NCI-H2227 treated with DMSO at 0.1 percent for 48 hours (cell line): ENCODE measurements at places on chromosomes 2 and 18.

DNA sequence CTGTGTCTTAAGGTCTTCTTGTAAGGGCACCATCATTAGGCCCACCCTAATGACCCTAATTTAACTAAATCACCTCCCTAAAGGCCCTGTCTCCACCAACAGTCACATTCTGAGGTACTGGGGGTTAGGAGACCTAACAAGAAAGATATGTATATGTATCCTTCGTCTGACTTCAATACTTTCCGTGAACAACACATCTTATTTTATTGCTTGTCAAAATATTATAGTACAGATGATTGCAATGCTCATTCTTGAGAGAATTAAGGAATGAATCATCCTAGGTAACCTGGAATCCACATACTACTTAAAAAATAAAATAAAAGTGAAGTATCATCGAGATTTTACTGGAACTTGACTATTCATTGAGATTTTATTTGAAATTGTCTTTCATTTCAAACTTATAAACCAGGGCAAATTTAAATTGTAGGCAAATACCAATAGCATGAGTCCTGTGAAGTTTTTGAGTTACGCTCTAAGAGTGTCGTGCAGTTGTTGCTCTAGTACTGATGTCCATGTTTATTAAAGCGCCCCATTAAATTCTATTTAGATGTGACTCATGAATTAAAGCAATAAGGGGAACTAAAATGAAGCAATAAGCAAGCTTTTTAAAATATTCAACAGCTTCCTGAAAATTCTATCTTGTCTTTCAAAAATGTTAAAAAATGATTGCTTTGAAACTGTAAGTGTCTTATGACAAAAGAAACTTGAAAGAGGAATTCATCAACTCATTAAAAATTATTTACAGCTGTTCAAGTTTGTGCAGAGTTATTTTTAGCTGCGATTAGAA is 40.0 kb downstream of the CCDC102B start:
- DNase-seq, result no peak

DNA sequence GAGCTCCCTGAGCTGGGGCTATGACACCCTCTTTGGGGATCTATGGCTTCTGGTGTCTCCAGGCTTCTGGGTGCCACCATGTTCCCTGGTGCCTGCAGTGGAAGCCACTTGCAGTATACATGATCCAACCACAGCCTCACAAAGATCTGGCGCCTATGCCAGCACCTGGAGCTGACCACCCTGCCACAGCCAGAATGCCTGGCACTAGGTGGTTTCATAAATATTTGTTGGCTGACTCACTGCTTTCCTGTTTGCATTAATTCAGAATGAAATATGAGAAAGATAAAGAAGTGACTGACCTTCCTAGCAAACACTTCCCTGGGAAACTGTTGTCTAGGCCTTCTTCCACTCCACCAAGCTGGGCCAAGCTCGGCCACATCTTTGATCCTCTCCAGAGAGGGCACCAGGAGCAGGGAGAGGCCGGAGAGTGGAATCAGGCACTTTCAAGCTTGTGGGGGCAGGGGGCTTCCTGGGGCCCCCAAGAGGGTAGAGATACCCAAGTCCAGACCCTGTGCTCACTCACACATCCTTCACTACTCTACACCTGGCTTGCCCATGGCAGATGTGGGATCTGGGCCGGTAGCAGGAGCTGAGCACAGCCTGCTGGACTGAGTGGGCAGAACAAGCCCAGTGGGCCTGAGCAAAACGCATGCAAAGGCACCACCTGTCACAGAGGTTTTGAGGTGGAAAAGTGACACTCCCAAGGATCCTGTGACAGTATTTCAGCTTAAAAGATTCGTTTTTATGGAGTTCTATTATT is 565.7 kb downstream of the SLC4A3 start:
- DNase-seq, result no peak

DNA sequence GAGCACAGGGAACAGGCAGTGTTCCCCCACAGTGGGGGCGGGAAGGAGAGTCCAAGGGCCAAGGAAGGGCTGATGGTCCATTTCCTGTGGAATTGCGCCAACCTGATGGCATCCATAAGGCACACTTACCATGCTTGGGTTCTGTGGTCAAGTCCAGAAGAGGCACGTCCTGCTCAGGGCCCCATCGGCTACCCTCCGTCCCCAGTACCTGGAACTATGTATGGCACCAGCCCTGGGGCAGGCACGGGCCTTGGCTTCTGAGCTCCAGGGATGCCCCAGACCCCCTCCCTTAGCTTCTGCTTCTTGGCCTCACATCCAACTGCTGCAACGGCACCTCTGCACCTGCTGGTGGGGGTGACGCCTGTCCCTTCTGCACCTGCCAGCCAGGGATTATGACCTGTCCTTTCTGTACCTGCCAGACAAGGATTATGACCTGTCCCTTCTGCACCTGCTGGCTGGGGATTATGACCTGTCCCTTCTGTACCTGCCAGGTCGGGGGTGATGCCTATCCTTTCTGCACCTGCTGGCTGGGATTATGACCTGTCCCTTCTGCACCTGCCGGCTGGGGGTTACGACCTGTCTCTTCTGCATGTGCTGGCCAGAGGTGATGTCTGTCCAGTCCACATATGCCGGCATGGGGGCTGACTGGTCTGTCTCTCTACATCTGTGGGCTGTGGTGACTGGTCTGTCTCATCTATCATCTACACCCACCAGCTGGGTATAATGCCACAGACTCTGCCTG is 45.4 kb upstream of the SNTG2 start:
- DNase-seq, result no peak

GRCh38 chr2:62857139-62857931 is 151.8 kb downstream of the EHBP1 start:
- no peak for DNase-seq

DNA sequence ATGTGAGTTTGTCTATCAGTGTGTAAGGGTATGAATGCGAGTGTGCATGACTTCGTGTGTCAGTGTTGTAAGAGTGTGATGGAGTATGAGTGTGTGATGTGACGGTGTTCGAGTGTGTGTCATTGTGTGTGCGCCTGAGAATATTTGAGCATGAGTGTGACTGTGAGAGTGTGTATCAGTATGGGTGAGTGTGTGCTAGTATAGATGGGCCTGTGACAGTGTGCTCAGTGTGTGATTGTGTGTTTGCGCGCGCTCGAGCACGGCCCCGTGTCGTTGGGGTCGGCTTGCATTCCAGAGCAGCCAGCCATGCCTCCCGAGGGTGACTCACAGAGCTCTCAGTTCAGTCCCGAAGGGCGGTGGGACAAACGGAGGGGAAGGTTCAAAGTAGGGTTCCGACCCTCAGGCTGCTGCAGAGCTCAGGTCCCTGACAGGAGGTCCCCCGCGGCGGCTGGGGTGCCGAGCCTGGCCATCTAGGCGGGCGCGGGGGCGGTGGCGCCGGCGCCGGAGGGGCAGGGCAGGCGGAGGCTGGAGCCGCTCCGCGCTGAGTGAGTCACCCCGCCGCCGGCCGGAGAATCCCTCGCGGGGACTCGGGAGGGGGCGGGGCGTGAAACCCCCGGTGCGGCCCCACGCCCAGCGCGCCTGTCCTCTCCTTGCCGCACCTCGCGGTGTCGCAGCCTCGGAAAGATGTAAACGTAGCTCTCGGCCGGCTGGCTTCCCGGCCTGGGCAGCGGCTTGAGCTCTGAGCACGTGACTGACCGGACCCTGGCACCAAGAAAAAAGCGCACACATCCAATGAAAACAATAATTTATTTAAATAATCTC is 3.8 kb downstream of the DLX2 start:
- DNase-seq, result no peak

- peak; percentile 66 for DNase-seq
Observed at GRCh38 chr2:31333527-31334183, 80.9 kb downstream of the XDH start.

DNA sequence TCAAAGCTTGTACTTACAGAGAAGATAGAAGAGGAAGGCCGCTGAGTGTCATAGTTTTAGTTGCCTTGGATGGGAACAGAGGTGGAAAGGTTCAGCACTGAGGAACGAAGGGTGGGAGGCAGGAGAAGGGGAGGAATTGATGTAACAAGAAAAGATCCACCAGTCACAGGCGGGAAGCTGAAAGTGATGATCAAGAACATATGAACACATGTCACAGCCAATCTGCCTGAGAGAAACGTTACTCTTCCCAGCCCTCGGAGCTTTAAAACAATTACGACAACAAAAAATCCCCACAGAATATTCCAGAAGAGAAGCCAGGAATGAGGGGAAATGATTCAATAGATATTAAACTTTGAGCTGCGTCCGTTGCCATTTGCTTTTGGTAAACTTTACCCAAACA is 87.1 kb downstream of the TSHZ1 start:
- DNase-seq, result no peak

GRCh38 chr2:161952783-161953191 is 121.2 kb downstream of the DPP4 start:
- DNase-seq, result no peak

DNA sequence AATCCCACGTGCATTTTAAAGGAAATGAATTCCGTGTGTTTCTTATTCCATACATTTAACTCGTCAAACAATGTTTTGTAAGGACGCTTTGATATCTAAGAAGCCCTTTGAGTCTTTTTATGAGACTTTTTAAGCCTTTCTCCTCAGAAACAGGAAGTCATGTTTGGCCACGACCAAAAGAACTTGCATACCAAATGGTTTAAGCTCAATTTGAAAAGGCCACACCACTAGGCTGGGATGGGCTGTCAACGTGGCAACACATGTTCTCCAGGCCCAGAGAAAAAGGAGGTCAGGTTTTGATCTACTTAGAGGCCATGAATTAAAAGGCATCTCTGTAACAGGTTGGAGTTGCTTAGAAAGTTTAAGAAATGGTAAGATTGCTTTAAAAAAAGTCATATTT is 441.8 kb downstream of the CMPK2 start:
- no peak for DNase-seq

- no peak for DNase-seq
Observed at GRCh38 chr2:62461707-62462106, 44.3 kb downstream of the TMEM17 start.

GRCh38 chr2:42135381-42136312 is 33.5 kb upstream of the EML4 start:
- no peak for DNase-seq

GRCh38 chr18:48230467-48231113 is 178.6 kb downstream of the ZBTB7C start:
- peak; percentile 26 for DNase-seq

DNA sequence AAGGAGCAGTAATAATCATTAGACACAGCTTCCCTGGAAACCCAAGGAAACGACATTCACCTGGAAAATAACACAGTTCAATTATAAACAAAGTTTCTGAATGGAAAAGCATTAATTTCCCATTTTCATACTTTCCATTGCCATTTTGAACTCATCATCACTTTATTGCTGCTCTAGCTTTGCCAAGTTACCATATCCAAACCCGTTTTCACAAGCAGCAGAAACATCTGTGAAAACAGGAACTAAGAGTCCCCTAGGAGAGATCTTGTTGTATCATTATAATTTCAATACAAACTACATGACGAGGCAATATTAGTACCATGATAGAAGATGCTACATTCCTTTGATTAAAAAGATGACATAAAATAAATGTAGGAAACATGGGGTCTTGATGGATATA is 597.0 kb upstream of the NRXN1 start:
- no peak for DNase-seq

DNA sequence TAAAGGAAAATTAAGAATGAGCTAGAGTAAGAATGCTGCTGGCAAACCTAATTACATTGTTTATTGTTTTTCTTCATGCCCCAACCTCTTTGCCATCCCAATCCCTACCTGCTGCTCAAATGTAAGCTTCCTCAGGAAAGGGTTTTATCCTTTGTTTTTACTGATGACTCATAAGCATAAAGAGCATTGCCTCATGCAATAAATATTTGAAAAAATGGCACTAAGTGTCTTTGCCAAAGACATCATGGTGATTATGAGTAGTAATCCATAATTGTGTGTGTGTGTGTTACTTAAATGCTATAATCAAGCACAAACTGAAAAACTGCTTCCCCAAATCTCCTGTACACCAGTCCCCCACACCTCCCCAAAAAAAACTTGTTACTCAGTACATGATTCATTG is 53.4 kb downstream of the DNER start:
- no peak for DNase-seq

DNA sequence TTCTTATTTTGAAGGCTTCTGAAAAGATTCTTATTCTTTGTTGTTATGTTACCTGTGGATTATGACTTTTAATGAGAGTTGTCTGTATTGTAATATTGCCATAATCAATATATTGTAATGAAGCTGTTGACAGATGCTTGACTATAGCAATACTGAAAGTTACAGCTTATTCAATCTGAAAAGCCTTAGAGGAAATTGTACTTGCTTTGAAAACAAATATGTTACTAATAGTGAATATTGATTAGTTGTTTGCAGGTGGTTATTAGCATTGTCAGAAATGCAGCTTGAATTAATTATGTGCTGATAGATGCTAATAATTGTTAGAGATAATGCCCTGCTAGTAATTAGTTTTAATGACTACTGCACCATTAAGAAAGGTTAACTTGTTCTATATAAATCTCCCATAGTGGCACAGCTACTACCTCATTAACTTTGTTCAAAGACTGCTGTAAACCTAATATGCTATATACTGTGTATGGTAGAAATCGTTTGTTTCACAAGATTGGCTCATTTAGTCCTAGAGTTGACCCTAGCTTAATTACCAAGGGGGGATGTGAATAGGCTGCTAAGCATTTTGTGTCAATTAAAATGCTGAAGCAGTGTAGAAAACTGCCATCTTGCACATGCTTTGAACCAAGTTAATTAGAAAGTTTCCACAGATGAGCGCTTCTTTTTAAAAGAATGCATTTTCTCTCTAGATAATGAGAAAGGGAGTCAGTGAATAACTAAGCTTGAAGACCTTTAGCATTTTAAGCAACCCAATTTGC is 30.5 kb downstream of the SLC39A10 start:
- DNase-seq, result no peak

GRCh38 chr18:75656035-75656434 is 228.5 kb upstream of the SMIM21 start:
- no peak for DNase-seq

DNA sequence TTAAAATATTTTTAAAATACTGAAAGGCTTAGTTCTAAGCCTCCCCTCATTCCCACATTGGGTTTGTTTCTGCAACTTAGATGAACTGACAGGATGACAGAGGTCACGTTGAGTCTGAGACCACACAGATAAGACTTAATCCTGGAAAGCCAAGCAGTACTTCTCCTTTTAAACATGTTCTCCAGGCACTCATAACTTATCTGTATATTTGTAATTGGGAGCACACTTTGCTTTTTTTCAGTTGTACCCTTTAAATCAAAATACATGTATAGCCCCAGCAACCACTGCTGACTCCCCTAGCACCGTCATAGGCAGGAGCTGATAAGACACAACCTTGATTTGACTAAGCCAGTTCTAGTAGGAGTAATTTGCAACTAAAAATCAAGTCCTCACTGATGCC is 394.8 kb downstream of the PID1 start:
- no peak for DNase-seq

DNA sequence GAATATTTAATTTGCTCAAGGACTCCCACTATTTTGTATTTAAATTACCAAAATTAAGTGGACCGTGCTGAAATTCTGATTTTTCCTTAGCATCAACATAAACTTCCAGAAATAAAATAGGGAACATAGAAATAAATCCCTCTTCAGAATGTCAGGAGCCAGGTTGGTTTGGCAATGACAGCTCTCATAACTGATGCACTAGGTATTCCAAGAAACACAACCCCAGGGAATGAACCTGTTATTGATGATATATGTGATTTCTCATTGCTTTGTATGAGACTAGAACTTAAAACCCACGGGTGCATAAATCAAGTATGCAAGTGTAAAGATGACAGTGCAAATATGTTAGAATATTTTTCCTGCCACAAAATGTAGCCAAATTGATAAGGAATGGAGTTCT is 12.8 kb downstream of the SLC5A7 start:
- DNase-seq, result no peak
